Right hindlimb (tissue), 1 donor: ENCODE measurements at places on chromosomes 16 and 17.

GRCh38 chr16:53933407-53933806 is 229.5 kb downstream of the FTO start:
- no peak for DNase-seq

DNA sequence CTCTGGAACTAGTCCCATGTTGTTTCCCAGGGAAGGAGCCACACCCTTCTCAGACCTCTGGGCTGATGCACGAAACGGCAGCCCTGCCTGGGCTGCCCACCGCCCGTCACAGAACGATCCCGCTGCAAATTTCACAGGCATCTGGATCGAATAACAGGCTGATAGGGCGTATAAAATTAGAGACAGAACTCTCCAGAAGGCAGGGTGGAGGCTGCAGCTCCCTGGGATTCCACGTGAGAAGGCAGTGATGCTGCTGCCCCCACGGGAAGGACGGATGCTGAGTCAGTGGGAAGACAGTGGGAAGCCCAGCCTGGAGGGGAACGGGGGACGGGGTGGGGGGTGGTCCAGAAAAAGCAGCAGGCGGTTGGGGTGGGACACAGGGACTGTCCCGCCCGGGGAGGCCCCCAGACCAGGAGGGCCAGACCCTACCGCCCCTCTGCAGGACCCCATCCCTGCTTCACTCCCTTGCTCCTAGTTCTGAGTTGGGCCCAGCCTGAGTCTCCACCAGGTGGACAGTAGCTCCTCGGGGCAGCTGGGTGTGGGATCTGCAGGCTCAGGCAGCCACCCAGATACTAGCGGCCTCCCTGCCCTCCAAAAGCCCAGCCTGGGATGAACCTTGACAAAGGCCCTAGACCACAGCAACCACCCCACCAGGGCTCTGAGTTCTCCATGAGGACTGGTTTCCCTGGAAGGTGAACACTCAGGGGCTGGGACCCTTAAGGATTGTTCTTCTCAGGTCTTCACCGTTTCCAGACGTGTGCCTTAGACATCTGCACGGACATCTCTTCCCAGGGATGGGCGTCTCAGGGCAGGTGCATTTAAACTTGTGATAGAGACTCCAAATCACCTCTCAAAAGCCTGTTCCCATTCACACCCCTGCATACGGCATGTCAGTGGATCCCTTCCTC is 117.8 kb downstream of the METRNL start:
- no peak for DNase-seq

DNA sequence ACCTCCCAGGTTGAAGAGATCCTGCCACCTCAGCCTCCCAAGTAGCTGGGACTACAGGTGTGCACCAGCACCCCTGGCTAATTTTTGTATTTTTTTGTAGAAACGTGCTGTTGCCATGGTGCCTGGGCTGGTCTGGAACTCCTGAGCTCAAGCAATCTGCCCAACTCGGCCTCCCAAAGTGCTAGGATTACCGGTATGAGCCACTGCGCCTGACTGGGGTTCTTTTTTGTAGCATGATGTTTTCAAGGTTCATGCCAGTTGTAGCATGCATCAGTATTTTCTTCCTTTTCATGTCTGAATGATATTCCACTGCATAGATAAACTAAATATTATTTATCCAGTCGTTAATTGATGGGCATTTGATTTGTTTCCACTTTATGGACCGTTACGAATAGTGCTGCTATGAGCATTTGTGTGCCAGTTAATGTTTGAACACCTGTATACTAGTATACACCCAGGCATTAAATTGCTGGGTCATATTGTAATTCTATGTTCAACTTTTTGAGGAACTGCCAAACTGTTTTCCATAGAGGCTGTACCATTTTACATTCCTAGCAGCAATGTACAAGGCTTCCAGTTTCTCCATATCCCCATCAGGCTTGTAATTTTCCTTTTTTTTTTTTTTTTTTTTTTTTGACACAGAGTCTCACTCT is 24.8 kb upstream of the CEP20 start:
- no peak for DNase-seq

DNA sequence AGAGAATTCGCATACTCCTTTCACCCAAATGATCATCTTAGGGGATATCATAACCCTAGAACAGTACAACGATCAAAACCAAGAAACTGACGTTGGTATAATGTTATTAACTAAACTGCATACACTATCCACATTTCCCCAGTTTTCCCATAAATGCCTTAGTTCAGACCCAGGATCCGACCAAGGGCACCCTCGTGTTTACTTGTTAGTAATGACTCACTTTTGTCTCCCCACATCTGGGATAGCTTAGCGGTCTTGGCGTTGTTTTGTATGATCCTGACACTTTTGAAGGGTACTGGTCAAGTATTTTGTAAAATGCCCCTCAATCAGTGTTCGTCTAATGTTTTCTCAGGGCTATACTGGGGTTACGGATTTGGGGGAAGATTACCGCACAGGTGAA is 8.0 kb downstream of the HS3ST3A1 start:
- DNase-seq, result no peak

GRCh38 chr17:57677858-57678257 is 67.2 kb downstream of the CCDC182 start:
- no peak for DNase-seq

DNA sequence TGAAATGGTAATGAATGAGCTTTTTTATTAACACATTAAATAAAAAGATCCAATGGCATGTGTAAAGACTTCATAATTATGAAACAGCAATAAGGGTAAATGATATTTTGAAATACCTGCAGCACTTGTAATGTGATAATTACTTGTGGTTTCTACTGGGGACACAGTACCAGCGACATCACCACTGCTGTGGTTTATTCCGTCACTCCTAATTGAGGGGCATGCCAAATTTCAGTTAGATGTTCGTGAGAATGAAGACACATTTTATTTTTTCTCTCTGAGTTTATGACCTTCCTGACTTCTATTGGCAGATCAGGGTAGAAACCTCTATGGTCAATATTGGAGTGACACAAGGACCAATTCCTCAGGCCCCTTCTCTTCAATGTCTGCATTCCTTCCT is 131.9 kb upstream of the XYLT1 start:
- no peak for DNase-seq

DNA sequence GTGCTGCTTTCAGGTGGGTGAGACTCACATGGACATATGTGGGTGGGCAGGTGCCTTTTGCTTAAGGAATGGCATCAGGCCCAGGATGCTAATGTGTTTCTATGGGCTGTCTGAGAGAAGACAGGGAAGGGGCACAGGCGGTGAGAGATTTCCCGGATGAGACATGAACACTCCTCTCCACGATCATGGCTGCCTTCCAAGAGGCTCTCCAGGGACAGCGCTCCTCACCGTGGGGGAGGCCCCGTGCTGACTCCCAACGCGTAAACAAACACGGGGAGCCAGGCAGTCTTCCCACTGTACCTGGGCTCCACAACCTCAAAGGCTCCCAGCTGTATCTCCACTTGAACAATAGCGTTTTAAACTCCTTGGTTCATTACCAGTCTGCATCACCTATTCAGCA is 42.8 kb downstream of the CDK5R1 start:
- no peak for DNase-seq

GRCh38 chr17:70208825-70209555 is 39.7 kb downstream of the KCNJ2 start:
- DNase-seq, result no peak

GRCh38 chr17:37815536-37815935 is 70.7 kb upstream of the HNF1B start:
- no peak for DNase-seq

- no peak for DNase-seq
Measured at GRCh38 chr17:61345061-61345460, 54.6 kb upstream of the TBX2 start.

DNA sequence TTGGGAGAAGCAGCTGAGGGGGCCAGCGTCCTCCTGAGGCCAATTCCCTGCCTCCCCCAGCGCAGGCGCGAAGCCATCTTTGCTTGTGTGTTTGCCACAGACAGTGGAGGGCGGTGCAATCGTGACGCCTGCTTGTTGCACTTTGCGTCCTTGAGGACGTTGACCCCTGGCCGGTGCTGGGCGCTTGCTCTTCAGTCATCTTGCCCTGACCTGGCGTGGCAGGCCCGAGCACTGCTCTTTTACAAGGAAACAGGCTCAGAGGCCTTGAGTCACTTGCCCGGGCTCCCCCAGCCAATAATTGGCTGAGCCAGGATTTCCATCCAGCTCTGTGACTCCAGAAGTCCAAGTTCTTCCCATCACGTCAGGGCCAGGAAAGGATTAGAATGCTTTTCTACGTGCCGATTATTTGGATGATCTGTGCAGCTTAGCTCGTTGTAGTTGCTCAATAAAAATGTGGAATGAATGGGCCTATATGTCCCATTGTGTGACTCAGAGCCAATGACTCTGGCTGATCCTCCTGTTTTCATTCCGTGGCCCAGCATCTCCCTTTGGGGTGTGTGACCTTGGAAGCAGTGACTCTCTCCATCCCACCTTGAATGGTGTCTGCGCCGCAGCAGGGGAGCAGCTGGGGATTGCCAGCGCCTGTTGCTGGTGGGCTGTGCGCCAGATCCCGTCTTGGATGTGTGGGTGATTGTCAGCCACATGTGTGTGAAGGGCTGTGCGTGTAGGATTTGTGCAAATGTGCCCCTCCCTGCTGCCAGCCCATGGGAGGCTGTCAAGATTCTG is 214.1 kb downstream of the SEC14L1 start:
- DNase-seq, result peak; percentile 81

DNA sequence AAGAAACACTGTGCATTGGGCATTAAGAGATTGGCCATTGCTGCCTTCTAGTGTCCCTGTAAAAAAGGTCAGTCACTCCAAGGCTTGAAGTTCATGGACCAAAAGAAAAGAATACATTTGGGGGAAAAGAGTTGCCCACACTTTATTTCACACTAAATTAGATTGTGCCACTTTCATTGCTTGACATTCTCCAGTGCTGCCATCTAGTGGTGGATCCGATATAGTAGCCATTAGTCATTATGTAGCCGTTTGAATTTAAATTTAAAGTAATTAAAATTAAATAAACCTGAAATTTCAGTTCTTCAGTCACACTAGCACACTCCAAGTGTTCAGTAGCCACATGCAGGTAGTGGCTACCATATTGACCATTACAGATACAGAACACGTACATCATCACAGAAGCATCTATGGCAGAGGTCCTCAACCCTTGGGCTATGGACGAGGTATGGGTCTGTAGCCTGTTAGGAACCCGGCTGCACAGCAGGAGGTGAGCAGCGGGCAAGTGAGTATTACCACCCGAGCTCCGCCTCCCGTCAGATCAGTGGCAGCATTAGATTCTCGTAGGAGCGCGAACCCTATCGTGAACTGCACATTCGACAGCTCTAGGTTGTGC is 21.9 kb upstream of the CDH5 start:
- no peak for DNase-seq

DNA sequence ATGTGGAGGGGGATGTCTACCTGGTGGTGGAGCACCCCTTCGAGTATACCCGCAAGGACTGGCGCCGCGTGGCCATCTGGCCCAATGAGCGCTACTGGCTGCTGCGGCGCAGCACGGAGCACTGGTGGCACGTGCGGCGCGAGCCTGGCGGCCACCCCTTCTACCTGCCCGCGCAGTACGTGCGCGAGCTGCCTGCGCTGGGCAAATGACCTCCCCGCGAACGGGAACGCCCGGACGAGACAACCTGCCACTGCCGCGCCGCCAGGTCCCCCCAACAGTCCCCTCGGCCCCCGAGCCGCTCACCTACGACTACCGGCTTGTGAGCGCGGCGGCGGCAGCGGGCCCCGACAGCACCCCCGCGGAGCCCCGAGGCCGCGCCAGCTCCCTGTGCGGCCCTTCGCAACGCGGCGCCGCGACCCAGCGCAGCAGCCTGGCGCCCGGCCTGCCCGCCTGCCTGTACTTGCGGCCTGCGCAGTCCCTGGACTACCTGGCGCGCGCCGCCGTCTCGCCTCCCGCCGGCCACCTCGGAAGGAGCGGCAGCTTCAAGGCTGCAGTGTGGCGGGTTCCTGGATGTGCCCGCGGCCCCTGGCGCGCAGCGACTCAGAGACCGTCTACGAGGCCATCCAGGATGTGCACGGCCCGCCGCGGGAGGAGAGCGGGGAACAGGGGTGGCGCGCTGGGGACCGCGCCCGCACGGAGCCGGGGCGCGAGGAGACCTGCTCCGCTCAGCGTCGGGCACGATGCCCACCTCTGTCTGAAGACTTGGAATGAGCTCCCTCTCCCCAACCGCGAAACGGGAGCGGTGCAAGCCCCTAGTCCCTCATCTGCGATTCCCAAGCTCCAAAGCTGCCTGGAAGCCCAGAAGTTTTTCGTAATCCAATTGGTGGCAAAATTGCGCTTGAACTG is 48.7 kb upstream of the AMZ2 start:
- no peak for DNase-seq

DNA sequence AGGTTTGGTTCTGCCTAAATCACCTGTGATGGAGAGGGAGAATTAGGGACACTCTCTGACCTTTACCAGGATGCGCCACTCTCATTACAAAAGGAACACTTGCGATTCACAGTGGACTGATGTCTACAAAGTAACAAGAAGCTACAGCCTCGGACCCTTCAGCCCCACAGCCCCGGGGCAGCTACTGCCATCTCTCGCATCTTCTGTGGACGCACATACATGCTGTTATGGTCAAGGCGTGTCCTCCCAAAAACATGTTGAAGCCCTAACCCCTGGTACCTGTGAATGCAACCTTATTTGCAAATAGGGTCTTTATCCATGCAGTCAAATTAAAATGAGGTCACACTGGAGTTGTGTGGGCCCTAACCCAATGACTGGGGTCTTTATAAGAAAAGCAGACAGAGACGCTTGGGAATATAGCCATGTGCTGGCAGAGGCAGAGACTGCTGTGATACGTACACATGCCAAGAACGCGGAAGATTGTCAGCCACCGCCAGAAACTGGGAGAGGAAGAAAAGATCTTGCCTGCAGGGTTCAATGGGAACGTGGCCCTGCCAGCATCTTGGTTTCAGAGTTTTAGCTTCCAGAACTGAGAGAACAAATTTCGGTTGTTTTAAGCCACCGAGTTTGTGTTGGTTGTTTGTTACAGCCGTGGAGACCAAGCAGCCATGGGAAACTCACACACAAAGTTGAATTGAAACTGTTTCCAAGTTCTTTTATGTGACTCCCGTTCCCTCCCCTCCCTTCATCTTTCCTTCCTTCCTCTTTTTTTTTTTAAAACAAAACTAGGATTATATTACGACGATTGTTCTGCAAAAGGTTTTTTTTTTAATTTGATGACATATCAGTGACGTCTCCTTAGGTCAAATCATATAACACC is 23.1 kb downstream of the ATP2C2 start:
- no peak for DNase-seq

DNA sequence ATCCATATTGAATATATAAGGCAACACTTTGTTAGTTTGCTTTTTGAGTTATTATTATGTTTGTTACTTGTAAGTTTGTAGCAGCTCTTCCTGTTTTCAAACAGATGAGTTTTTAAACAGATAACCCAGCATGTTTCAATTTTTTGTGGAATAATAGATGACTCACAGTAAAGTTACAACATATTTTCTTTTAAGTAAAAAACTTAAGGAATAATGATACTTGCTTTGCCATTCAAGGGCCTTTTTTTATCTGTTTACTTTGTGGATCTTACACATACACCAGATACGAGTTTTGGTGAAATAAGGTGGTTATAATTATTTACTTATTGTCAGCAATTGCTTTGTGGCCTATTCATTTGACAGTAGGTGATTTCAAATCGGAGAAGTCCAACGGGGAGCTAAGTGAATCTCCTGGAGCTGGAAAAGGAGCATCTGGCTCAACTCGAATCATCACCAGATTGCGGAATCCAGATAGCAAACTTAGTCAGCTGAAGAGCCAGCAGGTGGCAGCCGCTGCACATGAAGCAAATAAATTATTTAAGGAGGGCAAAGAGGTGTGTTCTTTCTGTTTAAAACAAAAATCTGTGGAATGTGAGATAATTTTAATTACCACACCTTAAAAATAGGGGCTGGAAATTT is 66.3 kb downstream of the BPTF start:
- DNase-seq, result no peak

GRCh38 chr16:15950869-15951268 is 1.5 kb downstream of the ABCC1 start:
- DNase-seq, result no peak
